ENCODE measurements at places on chromosomes 2 and 18.

- no peak for DNase-seq
These were observed 119.6 kb upstream of the ITGA6 start for GRCh38 chr2:172307800-172308199.

DNA sequence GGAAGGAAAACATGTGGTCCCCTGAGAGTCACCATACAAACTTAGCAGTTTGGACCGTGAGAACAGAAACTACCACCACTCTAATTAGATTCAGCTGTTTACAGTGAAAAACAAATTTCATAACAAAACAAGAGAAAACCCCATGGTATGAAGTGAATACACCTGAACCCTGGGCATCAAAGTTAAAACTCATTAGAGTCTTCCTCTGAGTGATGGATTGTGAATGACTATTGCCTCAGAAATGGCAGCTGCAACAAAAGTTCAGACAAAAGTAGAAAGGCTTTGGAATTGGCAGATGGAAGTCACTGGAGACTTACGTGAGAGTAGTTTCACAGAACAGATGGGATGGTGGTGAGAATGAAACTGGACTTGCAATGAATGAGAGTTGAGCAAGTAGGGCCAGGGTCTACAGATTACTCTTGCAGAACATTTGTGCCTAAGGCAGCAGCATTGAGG is 98.0 kb downstream of the AAK1 start:
- DNase-seq, result no peak

DNA sequence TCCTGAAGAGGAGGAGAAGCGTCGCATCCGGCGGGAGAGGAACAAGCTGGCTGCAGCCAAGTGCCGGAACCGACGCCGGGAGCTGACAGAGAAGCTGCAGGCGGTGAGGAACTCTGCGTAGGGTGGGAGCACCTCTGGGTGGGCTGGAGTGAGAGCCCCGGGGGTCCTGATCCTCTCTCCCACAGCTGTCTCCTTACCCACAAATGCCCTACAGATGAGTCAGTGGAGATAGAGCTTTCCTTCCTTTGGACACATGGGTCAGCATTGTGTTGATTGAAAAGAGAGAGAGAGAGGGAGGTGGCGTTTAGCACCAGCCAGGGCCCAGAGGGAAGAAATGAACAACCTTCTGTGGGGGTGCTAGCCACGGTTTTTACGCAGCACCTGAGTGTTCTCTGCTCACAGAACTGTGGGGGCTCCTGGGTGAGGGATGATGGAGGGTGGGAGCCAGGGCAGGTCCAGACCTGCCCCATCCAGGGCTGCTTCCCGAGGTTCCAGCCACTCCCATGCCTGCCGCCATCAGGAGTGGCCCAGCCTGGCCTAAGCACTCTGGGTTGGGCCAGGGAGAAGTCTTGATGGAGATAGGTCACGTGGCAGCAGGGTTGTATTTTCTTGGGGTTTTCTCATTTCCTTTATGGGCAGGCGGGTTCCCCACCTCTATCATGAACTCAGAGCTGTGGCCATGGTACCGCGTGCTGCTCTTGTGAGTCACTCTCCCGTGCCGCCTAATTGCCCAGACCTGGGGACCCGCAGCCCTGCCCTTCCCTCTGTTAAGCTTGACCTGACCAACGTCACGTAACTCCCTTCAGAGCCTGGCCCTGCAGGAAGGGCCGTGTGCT is 16.3 kb downstream of the FOSL2 start:
- DNase-seq, result peak; percentile 44

GRCh38 chr2:154194909-154195643 is 323.4 kb downstream of the GALNT13 start:
- no peak for DNase-seq

- DNase-seq, result no peak
These were observed 10.3 kb upstream of the CTAGE1 start for GRCh38 chr18:22427822-22428549.

- no peak for DNase-seq
These were observed 119.5 kb downstream of the ASXL3 start for GRCh38 chr18:33697498-33697897.

GRCh38 chr2:64289737-64290136 is 145.5 kb upstream of the PELI1 start:
- DNase-seq, result no peak

GRCh38 chr2:18829976-18830375 is 240.6 kb upstream of the NT5C1B start:
- DNase-seq, result no peak

DNA sequence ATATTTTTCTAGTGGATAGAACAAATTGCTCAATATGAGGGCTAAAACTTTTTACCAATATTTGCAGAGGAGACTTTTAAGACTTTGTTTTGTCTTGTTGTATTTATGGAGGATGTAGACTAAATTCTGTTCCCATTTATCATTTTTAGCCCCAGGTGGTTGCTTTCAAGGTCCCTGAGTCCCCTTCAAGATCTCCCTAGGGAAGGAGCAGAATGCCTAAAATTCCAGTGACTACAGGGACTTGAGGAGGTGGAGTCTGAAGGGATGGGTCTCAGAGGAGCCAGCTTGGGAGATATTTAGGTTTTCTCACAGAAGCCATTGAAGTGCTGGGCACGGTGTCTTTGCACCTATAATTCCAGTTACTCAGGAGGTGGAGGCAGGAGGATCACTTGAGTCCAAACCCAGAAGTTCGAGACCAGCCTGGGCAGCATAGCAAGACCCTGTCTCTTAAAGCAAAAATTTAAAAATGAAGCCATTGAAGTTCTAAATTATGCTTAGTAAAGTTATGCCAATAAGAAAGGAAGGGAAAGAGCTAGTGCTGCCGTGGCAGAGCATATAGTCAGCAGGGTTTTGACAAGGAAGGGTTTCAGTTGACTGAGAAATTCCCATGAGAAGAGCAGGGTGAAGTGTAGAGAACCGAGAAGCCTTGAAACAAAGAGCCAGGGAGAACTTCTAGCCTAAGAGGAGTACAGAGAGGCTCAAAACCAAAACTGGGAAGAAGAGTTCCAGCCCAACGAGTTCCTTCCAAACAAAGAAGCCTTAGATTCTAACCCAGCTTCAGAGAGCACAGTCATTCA is 43.4 kb downstream of the COMMD1 start:
- DNase-seq, result no peak
